ENCODE measurements at places on chromosomes 4 and X.
A peak's percentile ranks its signal among the peaks of the same experiment; 100 is the strongest.

- no peak for DNase-seq
Measured at GRCh38 chrX:23548164-23548563, 119.1 kb upstream of the PRDX4 start.

GRCh38 chrX:55006827-55007621 lies 6.9 kb downstream of the APEX2 start:
- no peak for DNase-seq

DNA sequence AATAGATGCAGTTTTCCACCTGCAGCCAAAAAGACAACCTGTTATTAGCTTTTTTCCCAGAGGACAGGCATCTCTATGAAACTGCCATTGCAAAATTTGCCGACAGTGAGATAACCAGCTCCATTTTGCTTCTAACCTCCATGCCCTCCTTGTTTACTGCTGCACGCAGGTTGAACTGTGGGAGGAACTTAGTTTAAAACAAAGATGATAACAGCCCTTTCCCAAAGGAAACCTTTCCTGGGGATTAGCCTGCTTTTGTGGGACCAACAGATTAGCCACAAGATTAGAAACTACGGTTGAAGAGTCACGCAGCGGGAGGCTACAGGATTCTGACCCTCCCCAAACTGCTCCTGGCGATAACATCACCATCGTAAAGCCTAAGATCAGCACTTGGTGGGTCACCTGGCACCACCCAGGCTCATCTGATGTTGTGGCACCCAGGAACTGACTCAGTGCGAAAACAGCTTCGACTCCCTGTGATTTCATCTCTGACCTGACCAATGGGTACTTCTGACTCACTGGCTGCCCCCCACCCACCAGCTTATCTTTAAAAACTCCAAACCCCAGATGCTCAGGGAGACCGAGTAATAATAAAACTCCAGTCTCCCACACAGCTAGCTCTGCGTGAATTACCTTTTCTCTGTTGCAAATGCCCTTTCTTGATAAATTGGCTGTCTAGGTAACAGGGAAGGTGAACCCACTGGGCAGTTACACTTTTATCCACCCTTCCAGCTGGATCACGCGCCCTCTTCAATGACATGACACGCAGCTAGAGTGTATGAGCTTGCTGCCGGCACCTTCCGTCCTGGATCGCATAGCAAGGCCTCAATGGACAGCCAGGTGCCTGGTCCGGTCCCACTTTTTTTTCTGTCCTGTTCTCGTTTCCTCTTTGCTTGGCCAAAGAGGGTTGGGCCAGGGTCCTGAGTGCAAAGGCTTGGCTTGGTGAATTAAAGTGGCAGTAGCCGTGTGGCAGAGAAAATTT lies 27.2 kb downstream of the NOP14 start:
- no peak for DNase-seq

DNA sequence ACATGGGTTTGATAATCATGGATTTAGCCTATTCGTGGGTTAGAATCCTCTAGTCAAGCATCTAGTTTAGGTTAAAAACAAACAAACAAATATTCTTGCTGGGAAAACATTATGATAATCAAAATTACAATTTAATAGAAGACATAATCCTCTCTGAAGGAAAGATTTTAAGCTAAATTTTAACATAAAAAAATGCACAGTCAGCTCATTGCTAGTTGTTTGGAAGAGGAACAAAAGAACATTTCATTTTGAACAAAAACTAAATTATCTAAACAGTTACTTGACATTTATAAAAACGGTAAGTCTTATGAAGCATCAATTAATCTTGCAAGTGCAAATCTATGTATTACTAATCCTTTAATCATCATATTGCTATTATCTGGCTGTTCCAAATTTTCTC lies 18.2 kb upstream of the AGA start:
- DNase-seq, result no peak

- DNase-seq, result peak; percentile 59
Measured at GRCh38 chrX:120213438-120214265, 37.0 kb upstream of the ZBTB33 start.

GRCh38 chrX:12309744-12310076 lies 171.4 kb downstream of the FRMPD4 start:
- no peak for DNase-seq
